D721Med (cell line): ENCODE measurements at places on chromosomes 2 and 18.

DNA sequence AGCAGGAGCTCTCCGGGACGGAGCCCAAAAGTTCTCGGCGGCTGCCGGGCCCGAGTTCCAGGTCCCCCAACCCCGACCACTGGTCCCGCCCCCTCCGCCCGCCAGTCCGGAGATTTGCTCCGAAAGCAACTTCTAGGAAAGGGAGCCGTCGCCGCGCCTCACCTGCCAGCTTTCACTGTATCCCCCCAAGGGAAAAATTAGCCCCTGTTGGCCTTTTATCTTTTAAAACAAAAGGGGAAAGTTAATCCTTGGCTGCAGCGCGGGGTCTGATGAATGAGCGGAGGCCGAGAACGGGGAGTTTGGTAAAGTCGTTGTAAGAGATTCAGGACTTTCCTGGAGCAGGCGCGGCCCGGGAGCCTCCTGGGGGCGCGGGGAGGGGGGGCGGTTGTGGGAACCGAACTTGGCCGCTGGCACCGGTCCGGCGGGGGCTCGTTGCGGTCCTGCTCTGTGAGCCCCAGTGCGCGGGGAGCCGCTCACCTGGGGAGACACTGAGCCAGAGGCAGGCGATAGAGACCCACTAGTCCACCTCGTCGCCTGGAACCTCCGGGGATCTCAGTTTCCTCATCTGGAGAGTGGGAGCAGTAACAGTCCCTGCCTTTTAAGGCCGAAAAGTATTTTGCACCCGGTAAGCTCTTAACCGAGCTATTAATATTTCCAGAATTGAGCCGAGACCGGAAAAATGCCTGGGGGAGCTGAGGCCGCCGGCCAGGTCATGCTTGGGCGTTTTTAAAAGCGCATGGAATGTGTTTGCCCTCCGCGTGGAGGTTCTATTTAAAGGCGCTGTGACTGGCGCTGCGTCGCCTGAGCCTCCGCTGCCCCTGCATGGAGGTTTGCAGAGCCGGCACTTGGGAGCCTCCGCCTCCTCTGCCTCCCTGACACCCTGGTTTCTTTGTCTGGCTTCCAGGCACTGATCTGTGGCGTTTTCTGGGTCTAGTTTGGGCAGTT lies 1.1 kb downstream of the EFHD1 start:
- DNase-seq: no peak

DNA sequence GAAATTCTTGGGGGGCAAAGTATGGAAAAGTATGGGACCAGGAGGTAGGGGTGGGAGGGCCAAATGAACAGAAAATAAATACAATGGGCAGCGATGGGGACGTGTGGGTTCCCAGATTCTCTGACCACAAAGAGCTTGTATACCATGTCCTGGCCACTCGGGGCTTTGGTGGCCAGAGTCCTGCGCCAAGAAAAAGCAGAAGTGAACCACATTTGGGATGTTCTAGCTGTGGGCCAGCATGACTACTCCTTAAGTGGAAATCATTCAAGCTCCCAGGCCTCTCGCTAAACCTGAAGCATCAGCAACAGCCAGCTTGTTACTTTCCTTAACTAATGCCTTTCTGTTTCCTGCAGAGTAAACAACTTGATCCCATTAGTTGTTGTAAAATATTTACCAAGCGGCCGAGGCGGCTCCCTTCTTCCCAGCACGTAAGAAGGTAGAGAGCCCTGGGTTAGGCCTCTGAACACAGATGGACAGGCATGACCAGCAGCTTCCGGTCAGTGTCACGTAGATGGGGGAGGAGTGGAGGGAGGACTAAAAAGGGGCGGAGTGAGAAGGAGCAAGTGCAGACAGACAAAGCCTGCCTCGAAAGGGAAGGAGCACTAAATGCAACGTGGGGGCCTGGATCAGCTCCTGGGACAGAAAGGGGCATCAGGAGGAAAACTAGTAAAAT lies 88.2 kb downstream of the GALNT14 start:
- no peak for DNase-seq

- no peak for DNase-seq
Observed at GRCh38 chr2:215019521-215020145, 118.8 kb downstream of the ABCA12 start.

DNA sequence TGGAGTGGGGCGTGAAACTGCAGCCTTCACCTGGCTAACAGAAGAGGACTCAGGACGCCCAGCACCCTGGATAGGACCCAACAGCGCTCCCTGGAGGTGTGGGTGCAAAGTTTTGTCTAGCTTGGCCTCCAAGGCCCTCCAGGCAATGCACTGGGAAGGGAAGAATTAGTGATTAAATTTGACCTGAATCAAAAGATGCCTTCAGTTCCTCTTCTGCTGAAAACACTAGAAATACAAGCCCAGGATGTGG lies 779 bp upstream of the TRIB2 start:
- no peak for DNase-seq

- DNase-seq: no peak
Observed at GRCh38 chr2:220445429-220446105, 818.1 kb downstream of the SLC4A3 start.

DNA sequence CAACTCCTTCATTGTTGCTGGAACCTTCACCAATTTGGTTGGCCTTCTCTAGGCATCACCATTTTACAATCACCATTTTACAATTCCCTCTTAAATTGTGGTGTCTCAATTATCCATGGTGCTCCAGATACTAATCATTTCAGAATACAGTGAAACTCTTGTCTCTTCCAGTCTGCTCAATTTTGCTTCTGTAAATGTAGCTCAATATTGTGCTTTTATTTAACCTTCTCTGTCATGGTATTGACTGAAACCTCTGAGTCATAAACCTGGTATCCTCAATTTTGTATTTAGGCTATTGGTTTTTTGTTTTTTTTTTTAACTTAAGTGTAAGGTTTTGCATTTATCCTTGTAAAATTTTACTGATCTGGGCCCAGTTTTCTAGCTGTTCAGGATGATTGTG lies 16.1 kb downstream of the STRADB start:
- DNase-seq: no peak

DNA sequence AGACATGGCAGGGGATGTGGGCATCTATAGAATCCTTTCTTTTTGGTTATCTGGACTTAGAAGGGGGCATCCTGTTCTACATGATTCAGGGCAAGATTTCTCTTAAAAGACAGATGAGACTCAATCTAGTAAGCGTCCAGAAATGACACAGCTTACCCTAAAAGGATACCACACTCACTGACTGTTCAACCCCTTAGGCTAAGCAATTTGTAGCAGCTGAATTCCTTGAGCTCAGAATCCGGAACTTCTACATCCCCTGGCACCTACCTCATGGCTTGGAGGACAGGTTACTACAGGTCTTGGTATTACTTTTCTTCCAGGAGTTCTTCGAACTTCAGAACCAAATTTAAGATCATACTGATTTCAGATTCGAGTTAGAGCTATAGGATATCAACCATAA lies 138.4 kb downstream of the LAMA3 start:
- no peak for DNase-seq

GRCh38 chr2:239268549-239268948 lies 132.3 kb downstream of the HDAC4 start:
- DNase-seq: no peak

GRCh38 chr2:11367170-11367730 lies 22.8 kb upstream of the ROCK2 start:
- no peak for DNase-seq

- DNase-seq: no peak
Observed at GRCh38 chr2:225025917-225026571, 16.2 kb downstream of the DOCK10 start.

GRCh38 chr2:85088921-85089320 lies 44.3 kb upstream of the TCF7L1 start:
- no peak for DNase-seq

DNA sequence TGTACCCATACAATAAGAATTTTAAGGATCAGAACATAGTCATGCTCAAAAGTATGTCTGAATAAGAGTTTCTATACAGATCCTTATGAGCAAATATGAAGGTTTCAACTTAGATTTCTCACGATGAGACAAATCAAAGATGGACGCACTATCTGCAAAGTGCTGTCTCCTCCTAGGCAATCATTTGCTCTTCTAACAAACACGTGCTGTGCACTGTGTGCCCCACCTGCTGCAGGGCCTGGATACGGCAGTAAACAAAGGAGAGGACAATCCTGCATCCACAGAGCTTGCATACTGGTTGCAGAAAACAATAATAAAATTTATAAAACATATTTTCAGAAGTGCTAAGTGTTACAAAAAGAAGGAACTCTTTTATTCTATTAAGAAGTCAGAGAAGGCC lies 39.9 kb upstream of the KIDINS220 start:
- DNase-seq: no peak

DNA sequence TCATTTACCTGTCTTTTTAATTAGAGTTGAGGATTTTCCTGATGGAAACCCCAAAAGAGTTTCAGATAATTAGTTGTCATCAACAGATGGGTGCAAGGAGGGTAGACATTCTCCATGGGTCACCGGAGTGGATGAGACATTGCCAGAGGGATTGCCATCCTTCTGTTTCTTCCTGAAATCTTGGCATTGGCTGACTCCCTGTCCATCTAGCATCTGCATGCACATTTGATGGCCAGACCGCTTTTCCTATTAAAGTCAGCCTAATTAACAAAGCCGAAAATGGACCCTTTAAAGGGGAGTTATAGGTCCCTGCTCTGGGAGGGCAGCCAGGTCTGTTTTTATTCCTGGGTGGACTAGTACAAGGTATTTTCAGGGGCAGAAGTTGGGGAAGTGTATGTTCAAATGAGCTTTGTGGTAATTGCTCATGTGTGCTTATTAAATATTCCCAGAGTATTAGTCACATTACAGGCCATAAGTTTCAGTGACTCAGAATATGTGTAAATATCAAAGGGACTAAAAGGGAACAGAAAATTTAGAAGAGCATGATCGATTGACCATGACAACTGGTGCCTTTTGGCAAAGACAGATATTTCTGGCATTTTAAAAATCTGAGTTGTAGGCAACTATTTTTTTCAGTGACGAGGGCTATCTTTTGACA lies 209.8 kb downstream of the PHLPP1 start:
- no peak for DNase-seq

- DNase-seq: no peak
Observed at GRCh38 chr2:100784681-100785080, 35.3 kb upstream of the NPAS2 start.

DNA sequence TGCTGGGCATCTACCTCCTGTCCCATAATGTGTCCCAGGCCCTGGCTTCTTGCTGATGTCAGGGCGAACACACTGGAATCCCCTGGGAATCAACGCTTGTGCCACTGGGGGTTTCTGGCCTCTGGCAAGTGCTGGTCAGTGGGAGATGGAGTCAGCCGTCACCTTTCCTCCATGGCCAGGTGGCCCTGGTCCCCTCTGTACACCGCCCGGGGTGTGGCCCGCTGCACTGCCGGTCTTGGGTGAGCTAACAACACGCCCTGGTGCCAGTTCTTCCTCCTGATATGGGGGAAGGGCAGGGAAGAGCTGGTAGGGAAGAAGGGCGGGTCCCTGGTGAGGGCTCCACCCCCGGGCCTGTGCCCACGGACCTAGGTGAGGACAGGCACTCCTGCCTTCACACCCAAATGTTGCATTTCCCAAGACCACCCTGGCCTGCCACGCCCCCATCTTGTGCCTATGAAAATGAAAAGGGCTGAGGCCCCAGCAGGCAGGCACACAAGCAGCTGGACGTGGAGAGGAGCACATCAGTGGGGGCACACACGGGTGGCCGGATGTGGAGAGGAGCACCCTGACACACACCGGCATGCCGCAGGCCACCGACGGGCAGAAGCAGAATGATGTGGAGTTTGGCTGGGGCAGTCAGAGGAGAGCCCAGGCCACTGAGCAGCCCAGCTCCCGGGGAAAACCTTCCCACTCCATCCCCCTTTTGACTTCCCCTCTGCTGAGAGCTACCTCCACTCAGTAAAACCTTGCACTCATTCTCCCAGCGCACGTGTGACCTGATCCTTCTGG lies 140.5 kb downstream of the ASB1 start:
- DNase-seq: no peak

- DNase-seq: no peak
Observed at GRCh38 chr2:224104668-224105386, 65.7 kb upstream of the SERPINE2 start.

DNA sequence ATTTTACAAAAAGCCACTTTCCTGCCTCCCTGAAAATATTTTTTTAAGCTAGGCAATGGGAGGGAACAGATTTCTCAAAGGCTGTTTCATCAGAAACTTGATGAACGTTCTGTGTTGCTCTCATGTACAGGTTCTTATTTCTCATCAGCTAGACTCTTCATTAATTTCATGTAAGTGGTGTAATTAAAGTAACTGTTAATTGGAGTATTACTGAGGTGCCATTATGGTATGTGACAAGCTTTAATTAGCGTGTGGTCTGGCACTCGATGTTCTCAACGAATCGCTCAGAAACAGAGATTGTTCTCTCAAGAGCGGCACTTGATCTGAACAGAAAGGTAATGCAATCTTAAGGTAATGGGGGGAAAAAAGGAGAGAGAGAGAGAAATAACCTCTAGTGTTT lies 81.9 kb upstream of the MYCN start:
- no peak for DNase-seq

DNA sequence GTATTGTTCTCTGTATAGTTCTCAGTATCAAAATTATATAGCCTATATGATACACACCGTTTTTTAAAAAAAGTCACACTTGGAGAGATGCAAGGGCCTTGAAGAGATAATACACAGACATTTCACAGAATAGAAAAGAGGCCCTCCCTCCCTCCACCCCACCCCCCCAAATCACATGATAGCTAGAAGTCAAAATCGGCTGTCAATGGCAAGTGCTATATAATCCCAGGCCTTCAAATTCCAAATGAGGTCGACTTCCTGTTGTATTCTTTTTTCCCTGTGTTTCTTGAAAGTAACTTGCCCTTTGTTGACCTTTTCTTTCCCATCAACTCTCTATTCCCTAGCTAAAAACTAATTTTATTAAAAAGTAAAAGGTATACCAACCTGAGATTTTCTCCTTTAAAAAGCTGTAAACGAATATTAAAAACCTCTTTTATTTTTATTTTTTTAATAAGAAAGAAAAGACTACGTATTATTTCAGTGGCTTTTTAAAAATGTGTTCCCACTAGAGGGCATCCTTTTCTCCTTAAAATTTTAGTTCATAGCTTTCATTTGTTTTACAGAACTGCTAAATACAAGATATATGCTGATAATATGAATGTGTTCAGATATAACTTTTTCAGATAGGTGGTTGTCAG lies 46.6 kb downstream of the KCMF1 start:
- DNase-seq: no peak

GRCh38 chr2:240598311-240598911 lies 11.9 kb downstream of the CAPN10 start:
- DNase-seq: no peak

DNA sequence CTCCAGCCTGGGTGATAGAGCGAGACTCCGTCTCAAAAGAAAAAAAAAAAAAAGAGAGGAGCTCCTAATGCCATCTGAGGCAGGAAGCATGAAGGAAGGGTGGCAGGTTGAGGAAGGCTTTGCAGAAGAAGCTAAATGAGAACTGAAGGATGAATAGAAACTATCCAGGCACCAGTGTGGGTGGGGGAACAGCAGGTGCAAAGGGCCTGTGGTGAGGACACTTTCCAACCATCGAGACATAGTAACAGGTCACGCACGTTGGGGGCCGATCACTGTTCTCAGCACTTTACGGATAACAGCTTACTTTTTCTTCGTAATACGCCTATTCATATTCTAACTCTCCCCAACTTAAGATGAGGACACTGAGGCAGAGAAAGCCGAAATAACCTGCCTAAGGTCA lies 58.4 kb downstream of the NGEF start:
- DNase-seq: no peak
